Activated CD8-positive, alpha-beta T cell treated with anti-CD3 and anti-CD28 coated beads for 36 hours (primary cell): ENCODE measurements at places on chromosomes 12 and 14. TPM values are rescaled to one million over a fixed set of nuclear protein-coding genes. Genes with fewer than 3 reads are reported as not detected.

The AHNAK2 gene
- 0.02 TPM for total RNA-seq

The TSPAN11 gene
- not detected for total RNA-seq

DNA sequence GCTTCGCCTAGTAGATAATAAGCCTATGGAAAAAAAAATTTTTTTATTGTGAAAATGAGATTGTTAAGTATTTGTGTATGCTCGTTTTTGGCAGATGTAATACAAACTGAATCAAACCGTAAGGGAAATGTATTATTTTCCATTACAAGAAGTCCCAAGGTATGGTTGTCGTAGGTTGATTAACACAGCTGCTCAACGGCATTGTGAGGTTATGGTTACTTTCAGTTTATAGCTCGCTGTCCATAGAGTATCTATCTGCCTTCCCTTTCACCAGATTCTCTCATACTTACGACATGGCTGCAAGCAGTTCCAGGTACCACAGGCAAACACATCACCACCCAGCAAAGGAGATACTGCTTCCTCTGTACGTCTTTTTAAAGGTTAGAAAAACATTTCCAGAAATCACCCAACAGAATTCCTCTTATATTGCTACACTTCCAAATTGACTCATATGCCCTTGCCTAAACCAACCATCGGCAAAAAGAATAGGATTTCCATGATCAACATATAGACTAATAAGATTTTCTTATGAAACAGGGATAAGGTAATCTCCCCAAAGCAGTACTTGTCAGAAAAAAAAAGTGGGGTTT is 338.6 kb downstream of the SYT1 start:
- no peak overlapping the region for H3K27ac ChIP-seq
- no peaks in the 10 kb centered on the region for H3K4me1 ChIP-seq
- H3K4me3 ChIP-seq, result no peak overlapping the region
- H3K27me3 ChIP-seq, result no peaks in the 10 kb centered on the region
- no peak for DNase-seq

The GLT8D2 gene
- total RNA-seq, result not detected

DNA sequence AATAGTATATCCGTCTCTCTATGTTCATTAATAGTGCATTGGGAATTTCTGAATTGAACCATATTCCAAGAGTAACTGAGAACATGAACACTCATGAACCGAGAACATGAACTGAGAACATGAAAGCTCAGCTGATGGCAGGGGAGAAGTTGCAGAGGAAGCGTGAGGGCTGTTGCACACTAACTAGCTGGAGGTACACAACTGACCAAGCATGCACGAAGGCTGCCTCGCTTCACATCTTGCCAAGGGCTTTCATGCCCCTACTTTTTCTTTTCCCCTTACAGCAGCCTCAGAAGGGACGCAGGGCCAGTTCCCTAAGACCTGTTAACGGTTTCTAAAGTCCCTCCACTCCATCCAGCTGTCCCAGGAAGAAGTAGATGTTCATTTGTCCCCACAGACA is 4.3 kb downstream of the RNASE1 start:
- no peaks in the 10 kb centered on the region for H3K36me3 ChIP-seq
- peaks cover 2% of the 10 kb centered on the region for H3K27me3 ChIP-seq
- H3K4me3 ChIP-seq, result no peak overlapping the region
